ENCODE measurements at places on chromosomes 7 and 10.

DNA sequence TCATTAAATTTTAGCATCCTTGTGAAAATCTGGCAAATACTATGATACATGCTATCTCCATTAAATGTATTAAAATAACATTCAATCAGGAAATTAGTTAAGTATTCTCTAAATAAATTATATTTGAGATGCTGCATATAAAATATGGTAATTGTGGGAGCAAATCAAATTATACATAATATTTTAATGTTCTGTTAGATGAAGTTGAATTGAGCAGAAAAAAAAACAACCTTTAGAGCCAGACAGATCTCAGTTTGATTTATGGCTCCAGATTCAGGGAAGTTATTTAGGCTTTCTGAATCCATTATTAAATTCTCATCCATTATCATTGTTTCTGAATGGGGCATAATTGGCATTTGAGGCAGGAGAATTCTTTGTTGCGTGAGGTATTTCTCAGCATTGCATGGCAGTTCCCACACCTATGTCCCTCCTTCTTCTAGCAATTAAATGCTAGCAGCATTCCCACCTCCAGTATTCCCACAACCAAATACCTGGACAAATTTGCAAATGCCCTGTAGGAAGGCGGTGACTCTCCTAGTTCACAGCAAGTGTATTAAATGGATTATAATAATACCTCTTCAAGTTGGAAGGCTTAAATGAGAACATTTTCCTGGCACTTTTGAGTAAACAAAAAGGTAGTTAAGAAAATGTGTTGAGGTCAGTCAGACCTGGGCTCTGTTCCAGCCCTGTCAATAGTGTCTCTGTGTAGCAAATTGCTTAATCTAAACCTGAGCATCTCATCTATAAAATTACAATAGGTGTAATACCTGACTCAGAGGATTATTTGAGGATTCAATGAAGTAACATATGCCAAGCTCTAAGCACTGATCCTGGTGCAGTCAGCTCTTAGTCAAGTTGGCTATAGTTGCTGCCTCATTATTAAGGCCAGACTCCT, 108.9 kb downstream of the RNLS start:
- no peak for DNase-seq

GRCh38 chr7:142873281-142873784, 12.2 kb downstream of the TRPV6 start:
- DNase-seq, result no peak

GRCh38 chr10:51227897-51228713, 153.8 kb downstream of the PRKG1 start:
- no peak for DNase-seq

GRCh38 chr10:77698267-77698931, 60.8 kb upstream of the KCNMA1 start:
- DNase-seq, result no peak

DNA sequence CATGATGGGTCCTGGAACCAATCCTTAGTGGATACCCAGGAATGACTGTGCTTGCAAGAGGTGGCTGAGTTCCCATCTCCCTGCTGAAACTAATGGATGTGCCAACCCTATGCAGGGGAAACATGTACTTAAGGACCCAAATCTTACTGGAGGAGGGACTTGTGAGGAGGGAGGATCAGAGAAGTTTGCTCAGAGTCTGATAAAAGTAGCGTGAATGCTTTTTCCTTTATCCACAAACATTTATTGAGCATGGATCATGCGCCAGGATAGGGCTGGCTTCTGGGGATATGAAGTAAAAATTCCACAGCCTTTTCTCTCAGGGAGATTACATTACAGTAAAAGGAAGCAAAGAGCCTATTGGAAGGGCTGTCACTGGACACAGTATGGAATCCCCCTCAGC, 358.5 kb downstream of the RPS24 start:
- no peak for DNase-seq
